ENCODE measurements at places on chromosomes 5 and 9. TPM values are rescaled to one million over a fixed set of nuclear protein-coding genes. Genes with fewer than 3 reads are reported as not detected.

The TNFSF15 gene
- 3.3 TPM for total RNA-seq

The CAVIN4 gene
- not detected for total RNA-seq

The TAS2R1 gene
- total RNA-seq, result not detected

The TMEM267 gene
- total RNA-seq, result 11.1 TPM

The SPATA31A3 gene
- total RNA-seq, result not detected

GRCh38 chr5:146622391-146622790 lies 106.4 kb upstream of the GPR151 start:
- no peak overlapping the region for H3K4me3 ChIP-seq
- H3K27me3 ChIP-seq, result no peaks in the 10 kb centered on the region
- no peak overlapping the region for H3K27ac ChIP-seq
- no peaks in the 10 kb centered on the region for H3K4me1 ChIP-seq

DNA sequence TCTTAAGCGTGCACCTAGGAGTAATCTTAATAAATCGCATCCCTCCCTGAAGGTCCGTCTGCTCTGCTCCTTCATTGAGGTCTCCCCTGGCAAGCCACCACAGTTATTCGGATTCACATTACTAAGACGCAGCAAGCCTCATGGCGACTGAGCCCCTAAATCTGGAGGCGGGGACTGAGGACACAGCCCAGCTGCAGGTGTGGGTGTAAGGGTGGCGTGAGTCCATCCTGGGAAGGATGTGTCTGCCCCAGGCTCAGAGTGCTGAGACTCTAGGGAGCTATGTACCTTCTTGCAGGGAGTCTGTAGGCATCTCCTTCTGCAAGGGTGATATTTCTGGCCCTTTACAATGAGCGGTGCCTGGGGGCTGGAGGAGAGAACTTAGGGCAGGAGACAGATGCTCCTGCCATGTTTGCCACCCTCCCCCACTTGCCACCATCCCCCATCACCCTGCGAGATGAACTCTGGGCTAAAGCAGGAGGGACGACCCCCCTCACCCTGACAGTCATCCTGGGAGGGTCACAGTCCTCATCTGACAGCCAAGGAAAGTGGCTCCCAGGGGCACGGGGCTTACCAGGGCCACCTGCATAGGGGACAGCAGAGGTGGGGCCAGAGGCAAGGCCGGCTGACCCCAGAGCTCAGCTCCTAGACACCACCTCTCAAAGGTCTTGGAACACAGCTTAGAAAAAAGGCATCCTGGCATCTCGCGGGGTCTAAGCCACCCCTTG lies 76.4 kb upstream of the FCN1 start:
- no peaks in the 10 kb centered on the region for H3K36me3 ChIP-seq
- peaks cover 15% of the 10 kb centered on the region for H3K27me3 ChIP-seq
- no peak overlapping the region for H3K4me3 ChIP-seq
- no peak for DNase-seq

Measured in stomach (tissue), 19 donors.